Stimulated activated CD8-positive, alpha-beta memory T cell treated with anti-CD3 and anti-CD28 coated beads, Interleukin-4, amount 100 ng/mL, for 1 hour (primary cell): ENCODE measurements at places on chromosomes 3 and 15.

DNA sequence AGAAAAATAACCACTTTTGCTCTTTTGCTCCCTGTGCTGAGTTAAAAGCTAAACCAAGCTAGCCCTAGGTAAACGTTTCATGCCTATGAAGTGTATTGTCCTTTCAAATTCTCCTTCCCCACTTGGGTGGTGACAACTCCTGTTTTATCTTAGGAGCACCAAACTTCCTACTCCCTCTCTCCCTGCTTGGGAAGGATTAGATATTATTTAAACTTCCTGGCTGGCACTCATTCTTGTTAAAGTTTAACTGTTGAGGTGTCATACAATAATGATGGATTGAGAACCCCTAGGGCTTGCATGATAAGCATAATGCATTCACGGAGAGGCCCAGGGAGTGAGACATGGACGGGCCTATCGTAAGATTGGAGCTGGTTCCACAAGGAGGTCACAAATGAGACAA is 29.5 kb downstream of the B4GALT4 start:
- DNase-seq: no peak

- DNase-seq: no peak
These were observed 73.2 kb downstream of the CHDH start for GRCh38 chr3:53773021-53773436.

GRCh38 chr3:14839236-14839635 is 20.5 kb downstream of the FGD5 start:
- no peak for DNase-seq

DNA sequence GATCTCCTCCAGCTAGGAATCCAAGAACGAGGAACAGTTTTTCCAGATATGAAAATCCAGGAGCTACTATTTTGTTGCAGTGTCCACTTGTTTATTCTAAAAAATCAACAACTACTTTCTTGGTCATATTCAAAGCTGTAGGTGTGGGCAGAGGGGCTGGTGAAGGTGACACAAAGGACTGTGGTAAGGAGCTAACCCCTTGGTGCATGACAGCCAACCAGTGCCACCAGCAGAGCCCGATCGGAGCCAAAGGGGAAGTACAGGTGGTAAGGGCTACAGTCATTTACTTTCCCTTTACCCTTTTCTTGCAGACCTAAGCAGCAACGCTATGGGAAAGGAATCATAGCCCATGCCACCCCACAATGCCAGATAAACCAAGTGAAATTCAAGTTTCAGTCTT is 30.7 kb downstream of the PLA1A start:
- DNase-seq: no peak
